ENCODE measurements at places on chromosomes 5 and 9. TPM values are rescaled to one million over a fixed set of nuclear protein-coding genes. Genes with fewer than 3 reads are reported as not detected.

POMT1 gene
- total RNA-seq: 29.3 TPM

ABLIM3 gene
- 35.2 TPM for total RNA-seq

GRCh38 chr5:16976625-16977008, 40.5 kb upstream of the MYO10 start:
- DNase-seq: no peak

DNA sequence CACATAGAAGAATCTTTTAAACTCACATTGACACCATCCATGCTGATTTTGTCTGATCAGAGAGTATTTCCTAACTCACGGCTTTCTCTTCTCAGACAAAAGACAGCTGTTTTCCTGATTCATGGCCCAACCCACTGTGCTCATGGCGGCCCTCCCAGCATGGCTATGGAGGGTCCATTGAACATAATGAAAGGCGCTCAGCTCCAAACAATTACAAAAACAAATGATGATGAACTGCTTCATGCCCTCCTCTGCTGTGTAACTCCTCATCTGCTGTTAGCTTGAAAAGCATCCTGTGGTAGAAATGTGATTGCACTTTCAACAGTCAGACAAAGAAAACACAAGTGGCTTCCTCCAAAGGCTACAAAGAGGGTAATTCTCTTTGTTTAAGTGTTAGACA, 673.8 kb downstream of the PRELID2 start:
- DNase-seq: no peak

DNA sequence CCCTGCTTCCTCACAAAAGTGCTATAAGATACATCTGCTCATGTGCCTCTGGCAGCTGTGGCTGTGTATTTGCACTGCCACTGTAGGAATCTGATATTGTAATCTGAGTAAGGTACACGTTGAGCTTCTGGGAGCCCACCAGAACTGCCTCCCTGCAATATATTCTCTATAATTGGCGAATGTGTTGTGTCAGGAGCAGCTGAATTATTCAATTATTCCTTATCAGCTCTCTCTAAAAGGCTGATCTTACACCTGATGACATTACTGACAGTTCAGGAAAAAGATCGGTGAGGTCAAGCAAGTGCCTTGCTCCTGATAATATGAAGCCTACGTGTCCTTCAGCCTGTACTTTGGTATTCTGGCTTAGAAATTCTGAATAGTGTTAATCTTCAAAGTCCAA, 1015.0 kb downstream of the CDH9 start:
- DNase-seq: no peak

DNA sequence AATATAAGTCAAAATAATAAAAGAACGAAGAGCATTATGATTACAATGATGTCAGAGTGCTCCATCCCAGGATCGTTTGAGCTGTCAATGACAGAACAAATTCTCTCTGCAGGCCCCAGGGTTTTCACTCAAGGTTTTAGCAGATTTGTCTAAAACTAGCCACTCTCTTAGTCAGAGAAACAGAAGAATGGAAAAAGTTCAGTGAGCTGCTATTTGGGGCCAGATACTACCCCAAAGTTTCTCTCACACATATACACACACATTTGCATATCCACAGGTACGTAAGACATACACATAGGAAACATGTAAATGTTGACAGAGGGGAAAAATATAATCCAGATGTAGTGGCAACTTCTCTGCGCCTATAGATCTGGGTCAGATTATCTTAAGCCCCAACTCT, 76.3 kb upstream of the SEMA6A start:
- no peak for DNase-seq

- DNase-seq: no peak
Observed at GRCh38 chr9:116741086-116741740, 54.1 kb downstream of the TRIM32 start.

GRCh38 chr9:130213911-130214761, 41.9 kb downstream of the NCS1 start:
- DNase-seq: no peak
